ENCODE measurements at places on chromosomes 2 and 18. TPM values are rescaled to one million over a fixed set of nuclear protein-coding genes. Genes with fewer than 3 reads are reported as not detected.
A peak's percentile ranks its signal among the peaks of the same experiment; 100 is the strongest.

GRCh38 chr18:23837591-23837990 is 148.3 kb downstream of the LAMA3 start:
- DNase-seq, result peak; percentile 60

DNA sequence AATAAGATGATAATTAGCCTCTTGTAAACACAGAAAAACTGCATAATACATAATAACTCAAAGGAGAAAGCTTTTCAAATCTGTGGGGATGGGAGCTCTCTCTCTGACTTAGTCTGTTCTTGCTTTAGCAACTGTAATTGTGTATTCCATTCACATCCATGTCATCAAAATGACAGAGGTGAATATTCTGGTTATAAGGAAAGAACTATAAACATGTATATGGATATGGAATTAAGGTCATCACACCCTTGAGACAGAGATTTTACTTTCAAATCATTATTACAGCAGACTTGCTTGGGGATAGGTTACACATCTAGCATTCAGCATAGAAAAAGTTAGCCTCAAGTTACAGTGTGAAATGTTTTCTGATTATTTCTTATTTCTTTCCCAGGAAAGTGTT is 497.7 kb downstream of the LRP1B start:
- DNase-seq, result no peak

- DNase-seq, result no peak
Observed at GRCh38 chr2:120821446-120822160, 85.9 kb downstream of the GLI2 start.

GRCh38 chr2:15142069-15142689 is 419.0 kb downstream of the NBAS start:
- DNase-seq, result no peak

Gene CCDC121
- 3.6 TPM for total RNA-seq

DNA sequence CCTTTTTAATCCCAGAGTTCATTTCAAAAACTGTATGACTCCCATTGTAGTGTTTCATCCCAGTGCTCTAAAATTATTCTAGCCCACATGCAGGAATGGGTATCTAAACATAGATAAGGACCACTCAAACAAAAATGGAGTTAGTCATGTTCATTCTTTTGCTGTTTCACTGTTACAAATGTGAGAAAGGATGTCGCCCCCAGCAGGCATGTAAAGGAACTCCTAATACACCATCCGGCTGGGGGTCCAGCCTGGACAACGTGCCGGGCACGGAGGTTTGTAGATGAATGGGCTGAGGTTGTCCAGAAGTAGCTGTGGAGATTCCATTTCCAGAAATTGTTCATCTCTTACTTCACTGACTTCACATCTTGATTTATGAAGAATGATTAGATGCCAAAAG is 101.9 kb upstream of the RAB12 start:
- DNase-seq, result no peak

DNA sequence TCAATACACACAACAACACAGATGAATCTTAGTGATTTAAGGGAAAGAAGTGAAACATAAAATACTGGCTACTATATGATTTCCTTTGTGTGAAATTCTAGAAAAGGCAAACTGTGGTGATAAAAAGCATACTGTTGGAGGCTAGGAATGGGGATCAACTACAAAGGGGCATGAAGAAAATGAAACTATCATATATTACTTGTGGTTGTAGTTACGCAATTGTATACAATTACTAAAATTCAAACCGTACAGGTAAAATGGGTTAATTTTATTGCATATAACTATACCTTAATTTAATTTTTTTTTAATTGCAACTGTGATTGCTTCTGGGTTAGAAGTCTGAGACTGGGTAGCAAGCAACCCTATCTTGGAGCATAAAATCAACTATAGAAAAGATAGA is 41.7 kb upstream of the ABI2 start:
- DNase-seq, result no peak

Gene TTN
- under 0.01 TPM for total RNA-seq

- no peak for DNase-seq
Observed at GRCh38 chr2:138171244-138171643, 207.0 kb downstream of the HNMT start.

DNA sequence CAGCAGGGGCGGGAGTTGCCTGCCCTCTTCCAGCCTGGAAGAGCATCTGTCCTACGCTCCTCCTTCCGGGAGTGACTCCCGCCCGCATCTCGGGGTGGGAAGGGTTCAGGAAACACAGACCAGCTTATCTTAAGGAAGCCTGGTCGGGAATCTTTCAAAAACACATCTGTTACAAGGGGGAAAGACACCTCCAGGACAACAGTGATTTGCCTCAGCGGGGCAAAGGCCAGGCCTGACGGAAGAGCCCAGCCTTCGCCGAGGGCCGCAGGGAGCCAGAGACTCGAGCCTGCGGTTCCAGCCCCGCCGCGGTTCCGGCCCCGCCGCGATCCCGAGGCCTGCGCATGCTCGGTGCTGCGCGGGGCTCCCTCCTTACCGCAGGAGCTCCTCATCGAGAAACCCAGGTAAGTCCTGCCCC is 38.1 kb upstream of the TGIF1 start:
- DNase-seq, result no peak

Gene PSD4
- 12.1 TPM for total RNA-seq

DNA sequence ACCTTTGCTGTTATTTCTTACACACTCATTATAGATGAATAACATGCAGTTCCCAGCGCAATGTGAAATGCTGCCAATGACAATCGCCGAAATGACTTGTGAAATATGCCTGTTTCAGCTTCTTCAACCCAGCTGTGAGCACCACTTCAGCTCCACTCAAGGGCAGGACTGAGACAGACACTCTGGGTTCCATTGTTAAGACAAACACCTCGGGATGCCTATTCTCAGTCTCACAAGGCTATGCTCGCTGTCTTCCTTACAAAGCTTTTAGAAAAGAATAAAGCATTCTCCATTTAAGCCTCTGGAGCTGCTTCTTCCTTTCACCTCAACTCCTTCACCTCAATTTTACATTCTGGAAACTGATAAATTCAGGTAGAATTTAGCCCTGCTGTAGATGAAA is 4.2 kb downstream of the CBLN2 start:
- DNase-seq, result no peak

Gene POLE4
- total RNA-seq, result 15.4 TPM

Gene COL4A4
- 3.4 TPM for total RNA-seq

- no peak for DNase-seq
Observed at GRCh38 chr18:27363872-27364271, 178.8 kb upstream of the CHST9 start.

Gene LMAN1
- total RNA-seq, result 118 TPM

DNA sequence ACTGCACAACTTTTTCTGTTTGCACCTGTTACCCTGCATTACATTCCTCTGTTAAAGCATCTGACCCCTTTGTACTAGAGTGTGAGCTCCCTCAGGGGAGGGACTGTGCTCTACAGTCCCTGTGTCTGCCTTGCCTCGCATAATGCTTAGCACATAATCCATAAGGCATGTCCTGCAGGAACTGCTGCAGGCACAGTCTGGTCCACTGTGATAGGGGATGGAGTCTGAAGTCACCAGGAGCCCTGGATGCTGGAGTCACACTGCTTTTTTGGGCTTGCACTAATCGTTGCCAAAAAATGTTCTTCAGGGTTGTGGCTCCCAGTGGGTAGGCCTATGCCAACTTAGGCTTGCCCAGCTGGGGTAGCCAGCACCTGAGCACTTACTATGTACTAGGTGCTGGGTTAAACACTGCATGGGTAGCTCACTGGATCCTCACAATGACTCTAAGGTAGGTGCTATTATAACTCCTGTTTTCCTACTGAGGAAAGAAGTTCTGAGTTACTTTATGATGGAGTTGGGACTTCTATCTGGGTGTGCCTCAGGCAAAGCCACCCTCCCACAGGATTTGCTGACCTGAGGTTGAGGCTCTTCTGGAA is 33.3 kb downstream of the COPS7B start:
- DNase-seq, result no peak

DNA sequence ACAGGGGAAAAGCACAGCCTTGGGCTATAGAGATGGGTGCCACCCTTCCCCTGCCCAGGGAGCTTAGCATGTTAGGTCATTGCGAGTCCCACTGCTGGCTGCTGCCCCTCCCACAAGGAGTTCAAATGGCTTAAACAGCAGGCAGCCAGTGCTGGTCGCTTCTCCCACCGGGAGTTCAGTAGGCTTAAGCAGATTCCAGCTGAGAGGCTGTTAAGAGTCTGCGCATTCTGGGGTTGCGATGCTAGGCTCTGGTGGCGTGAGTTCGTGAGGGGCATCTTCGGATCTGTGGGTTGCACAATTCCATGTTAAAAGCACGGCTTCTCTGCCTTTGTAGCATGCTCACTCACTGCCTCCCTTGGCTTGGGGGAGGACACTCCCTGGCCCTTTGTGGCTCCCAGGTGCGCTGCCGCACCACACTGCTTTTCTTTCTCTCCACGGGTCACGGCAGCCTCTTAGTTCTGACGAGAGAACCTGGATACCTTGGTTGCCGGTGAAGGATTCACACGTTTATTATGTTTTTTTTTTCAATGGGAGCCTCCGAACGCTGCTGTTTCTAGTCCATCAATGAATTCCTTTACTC is 93.2 kb downstream of the UNC80 start:
- DNase-seq, result no peak

DNA sequence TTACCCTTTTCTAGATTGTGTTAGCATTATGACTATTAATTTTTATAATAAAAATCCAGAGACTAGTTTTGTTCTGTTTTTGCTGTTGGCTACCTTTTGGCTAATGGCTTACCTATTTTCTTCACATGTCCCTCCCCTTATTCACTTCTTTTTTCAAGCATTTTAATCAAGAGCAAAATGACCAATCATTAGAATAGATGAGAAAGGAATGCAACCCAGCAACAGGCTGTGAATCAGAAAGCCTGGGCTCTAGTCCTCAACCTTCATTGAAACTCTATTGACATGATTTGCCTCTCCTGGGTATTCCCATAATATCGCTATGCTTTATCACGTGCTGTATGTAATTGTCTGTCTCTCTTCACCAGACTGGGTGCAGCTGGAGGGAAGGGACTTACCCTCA is 370.1 kb downstream of the IRS1 start:
- DNase-seq, result no peak

DNA sequence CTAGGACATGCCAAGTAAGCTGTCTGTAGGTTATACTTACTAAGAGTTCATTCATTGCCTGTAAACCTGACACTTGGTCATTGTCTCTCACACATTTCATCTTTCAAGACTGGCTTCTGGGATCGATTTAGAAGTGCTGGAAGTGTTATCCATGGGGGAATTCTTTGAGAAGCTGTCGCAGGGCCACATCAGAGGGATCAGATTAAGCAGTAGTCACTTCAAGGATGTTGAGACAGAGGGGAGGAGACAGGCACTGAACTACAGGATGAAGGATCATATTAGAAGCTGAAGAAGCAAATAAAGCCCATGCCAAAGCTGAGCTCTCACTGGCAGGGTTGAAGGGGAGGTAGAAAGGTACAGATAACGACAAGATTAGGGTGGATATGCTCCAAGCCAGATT is 49.0 kb downstream of the CDK15 start:
- no peak for DNase-seq

- DNase-seq, result no peak
Observed at GRCh38 chr18:52897611-52898484, 557.9 kb downstream of the DCC start.

GRCh38 chr18:48817021-48817461 is 133.7 kb downstream of the SMAD7 start:
- no peak for DNase-seq

Gene POTEC
- not detected for total RNA-seq

- no peak for DNase-seq
Observed at GRCh38 chr18:12408247-12408869, 629 bp downstream of the PRELID3A start.

DNA sequence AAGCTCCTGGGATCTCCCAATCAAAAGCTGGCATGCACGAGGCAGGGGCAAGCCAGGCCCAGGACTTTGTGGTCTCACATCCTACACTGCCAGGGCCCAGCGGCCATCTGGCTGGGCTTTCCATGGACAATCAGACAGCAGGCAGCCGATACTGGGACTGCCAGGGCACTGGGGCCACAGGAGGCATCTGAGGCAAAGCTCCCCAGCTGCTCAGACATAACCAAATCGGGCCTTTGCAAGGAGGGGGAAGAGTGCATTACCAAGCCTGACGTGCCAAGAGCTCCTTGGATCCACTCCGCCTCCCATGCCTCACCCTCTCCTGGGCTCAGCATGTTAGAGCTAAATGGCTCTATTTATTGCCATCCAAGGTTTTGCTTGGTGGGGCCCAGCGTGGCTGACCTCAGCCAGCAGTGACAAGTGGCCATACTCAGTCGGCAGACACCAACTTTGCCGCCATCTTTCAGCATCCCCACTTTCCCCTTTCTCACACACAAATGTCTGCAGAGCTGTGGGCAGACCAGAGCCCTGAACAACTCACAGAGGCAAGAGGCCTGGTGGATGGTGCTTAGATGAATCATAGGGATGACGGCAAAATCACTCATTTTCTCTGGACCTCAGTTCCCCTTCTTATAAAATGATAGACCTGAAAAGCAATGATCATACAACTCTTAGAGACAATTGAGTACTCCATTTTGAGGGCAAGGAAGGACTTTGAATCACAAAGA is 200.8 kb downstream of the TTC32 start:
- no peak for DNase-seq

Gene GREB1
- 4.8 TPM for total RNA-seq

Gene TMEM37
- not detected for total RNA-seq

GRCh38 chr18:55775972-55776371 is 188.0 kb upstream of the TCF4 start:
- no peak for DNase-seq

DNA sequence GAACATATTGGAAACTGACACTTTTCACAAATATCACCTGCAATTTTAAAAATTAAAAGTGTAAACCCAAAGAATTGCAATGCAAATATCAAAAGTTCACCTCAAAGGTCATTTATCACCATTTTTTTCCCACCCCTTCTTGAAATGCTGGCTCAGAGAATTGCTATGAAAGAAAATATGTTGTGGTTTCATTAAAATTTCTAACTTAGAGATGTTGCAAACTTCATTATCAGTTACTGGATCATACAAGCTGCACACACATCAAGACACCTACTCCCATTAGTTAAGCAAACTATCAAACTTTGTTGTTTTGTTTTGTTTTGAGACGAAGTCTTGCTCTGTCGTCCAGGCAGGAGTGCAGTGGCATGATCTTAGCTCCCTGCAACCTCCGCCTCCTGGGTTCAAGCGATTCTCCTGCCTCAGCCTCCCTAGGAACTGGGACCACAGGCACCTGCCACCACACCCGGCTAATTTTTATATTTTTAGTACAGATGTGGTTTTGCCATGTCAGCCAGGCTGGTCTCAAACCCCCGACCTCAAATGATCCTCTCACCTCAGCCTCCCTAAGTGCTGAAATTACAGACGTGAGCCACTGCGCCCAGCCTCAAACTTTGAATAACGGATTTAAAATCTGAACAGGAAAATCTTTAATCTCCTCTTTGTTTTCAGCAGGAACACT is 37.0 kb downstream of the STK39 start:
- no peak for DNase-seq

Gene AQP12A
- total RNA-seq, result not detected

Gene ANKRD29
- total RNA-seq, result 0.27 TPM

Gene SNTG2
- 0.38 TPM for total RNA-seq

GRCh38 chr2:134671513-134671912 is 47.3 kb downstream of the TMEM163 start:
- DNase-seq, result no peak

Gene LRP1B
- total RNA-seq, result 0.38 TPM

- no peak for DNase-seq
Observed at GRCh38 chr2:70496819-70497218, 56.8 kb downstream of the TGFA start.
